Spleen (tissue), 13 donors: ENCODE measurements at places on chromosomes 7 and 10. TPM values are rescaled to one million over a fixed set of nuclear protein-coding genes. Genes with fewer than 3 reads are reported as not detected.

GRCh38 chr7:135251496-135252391 is 18.1 kb downstream of the STRA8 start:
- peak; percentile 27 for DNase-seq

- no peak for DNase-seq
Observed at GRCh38 chr10:13338390-13339110, 9.5 kb downstream of the SEPHS1 start.

- no peak for DNase-seq
Observed at GRCh38 chr7:132805766-132806165, 229.5 kb upstream of the PLXNA4 start.

DNA sequence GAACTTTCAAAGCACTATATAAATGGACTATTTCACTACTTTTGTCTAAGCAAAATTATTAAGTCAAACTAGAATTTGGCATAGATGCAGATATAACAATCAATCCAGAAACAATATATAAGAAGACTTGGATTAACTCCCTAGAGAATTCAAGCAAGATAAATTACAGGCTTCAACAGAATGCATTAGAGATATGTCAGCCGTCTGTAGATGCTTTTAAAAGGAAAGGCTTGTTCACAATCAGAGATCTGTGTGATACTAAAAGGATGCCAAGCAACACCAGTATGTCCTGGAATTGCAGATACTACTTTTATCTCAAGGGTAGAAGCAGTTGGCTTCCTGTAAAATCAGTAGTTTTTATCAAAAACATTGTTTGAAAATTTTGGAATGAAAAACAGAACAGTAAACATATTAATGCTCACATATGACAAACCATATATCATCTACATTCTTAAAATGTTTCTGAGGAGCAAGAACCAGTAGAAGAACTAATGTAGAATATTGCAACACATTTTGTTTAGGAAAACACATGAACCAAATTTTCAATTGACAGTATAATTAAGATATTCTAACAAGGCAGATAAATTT is 947.9 kb upstream of the LRRN3 start:
- DNase-seq, result no peak

Gene LEP
- 0.21 TPM for polyA plus RNA-seq

Gene CPED1
- polyA plus RNA-seq, result 2.8 TPM

- no peak for DNase-seq
Observed at GRCh38 chr7:67105377-67105776, 108.7 kb downstream of the TYW1 start.

Gene ANKRD22
- polyA plus RNA-seq, result 7.5 TPM

DNA sequence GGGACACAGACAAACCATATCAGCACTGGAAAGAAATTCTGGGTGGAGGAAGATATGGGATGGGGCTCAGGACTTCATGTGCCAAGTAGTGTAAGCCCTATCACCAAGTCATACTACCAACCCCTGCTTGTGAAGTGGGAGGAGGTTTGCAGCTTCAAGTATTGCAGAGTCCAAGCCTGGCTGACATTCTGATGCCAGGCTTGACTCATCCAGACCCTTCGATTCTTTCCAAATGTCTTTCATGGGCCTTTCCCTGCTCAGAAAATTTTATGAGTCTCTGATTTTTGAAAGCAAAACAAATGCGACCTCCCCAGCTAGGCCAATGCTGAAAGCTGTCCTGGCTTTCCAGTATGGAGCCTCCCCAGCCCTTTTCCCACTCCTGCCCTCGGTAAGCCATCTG is 45.1 kb upstream of the SMNDC1 start:
- no peak for DNase-seq

Gene CCDC136
- polyA plus RNA-seq, result 1.7 TPM

GRCh38 chr7:134153493-134154136 is 26.5 kb downstream of the LRGUK start:
- no peak for DNase-seq

DNA sequence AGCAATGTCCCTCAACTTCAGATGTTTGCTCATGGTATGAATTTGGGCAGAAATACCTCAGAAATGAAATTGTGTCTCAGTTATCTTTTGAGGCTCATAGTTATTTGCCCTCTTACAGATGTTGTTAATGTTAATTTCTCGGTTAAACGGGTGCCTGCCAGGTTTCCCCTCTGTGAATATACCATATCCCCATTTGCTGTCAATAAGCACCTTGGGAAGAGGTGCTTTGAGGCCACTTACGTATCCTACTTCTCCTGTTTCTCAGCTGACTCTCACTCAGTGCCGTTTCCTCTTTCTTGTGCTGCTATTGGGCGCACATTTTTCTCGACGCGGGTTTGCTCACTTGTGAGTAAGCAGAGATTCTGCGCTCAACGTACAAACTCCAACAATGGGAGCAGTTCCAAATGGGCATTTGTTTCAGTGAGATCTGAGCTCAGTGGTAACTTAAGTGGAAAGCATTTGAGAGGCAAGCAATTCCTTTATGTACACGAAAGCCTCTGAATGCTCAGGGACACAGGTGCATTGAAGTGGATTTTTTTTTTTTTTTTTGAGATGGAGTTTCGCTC is 34.8 kb upstream of the JAKMIP3 start:
- no peak for DNase-seq

Gene VDAC2
- 78.7 TPM for polyA plus RNA-seq

- DNase-seq, result no peak
Observed at GRCh38 chr10:111023060-111023459, 53.8 kb upstream of the ADRA2A start.

Gene IGFBP3
- polyA plus RNA-seq, result 138 TPM

Gene WASHC2A
- polyA plus RNA-seq, result 18.5 TPM
